ENCODE measurements at places on chromosomes 11 and 22.
A peak's percentile ranks its signal among the peaks of the same experiment; 100 is the strongest.

DNA sequence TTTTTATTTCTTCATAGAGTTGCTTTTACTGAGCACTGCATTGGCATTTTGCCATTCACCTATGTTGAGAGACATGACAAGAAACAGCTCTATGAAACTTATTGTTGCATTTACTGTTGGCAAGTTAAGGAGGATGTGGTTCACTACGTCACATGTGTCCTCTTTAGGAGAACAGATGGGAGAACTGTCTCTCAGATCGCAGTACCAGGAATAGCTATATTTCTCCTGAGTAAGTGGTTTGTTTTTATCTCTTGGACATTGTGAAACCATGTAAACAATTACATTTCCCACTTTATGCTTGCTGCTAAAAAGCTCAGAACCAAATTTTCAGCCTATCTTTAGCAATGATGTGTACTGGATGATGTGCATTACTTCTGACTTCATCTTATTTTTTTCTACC, 34.8 kb upstream of the PSMA1 start:
- no peak for DNase-seq

DNA sequence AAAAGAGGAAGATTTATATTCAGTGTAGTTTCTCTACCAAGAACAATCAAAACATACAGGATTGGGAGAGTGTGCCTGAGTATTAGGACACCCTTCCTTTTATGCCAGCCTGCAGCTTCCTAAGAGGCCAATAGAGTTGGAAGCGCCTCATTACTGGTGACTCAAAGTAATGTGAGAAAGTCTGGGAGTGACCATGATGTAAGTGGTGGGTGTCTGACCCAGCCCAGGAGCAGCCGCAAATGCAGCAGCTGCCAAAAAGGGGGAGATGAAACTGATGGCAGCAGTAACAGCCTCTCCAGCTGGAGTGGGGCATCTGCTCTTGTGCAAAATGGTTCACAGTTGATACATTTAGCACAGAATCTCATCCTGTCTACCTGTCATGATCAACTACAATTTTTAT, 62.0 kb downstream of the ZNF280B start:
- no peak for DNase-seq

GRCh38 chr22:47419239-47419638, 656.8 kb downstream of the TBC1D22A start:
- DNase-seq, result no peak

GRCh38 chr11:36345084-36345511, 49.0 kb downstream of the PRR5L start:
- DNase-seq, result no peak

DNA sequence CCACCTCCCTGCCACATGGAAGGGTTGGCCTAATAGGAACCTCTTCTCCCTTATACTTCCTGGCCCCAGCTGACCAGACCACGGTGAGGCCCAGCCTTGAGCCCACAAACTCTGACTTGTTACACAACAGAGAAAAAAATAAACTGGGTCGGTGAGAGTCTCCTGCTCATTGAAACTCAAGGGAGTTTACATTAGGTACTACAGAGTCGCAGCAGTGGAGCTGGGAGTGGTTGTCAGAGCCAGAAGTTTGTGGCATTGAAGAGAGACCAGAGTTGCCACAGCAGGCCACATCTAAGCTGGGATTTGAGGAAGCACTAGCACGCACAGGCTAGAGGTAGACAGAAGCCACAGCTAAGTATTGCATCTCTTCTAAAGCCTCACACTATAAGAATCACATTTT, 296.2 kb downstream of the DDX10 start:
- DNase-seq, result no peak

GRCh38 chr11:10017911-10018310, 276.1 kb downstream of the SBF2 start:
- no peak for DNase-seq

DNA sequence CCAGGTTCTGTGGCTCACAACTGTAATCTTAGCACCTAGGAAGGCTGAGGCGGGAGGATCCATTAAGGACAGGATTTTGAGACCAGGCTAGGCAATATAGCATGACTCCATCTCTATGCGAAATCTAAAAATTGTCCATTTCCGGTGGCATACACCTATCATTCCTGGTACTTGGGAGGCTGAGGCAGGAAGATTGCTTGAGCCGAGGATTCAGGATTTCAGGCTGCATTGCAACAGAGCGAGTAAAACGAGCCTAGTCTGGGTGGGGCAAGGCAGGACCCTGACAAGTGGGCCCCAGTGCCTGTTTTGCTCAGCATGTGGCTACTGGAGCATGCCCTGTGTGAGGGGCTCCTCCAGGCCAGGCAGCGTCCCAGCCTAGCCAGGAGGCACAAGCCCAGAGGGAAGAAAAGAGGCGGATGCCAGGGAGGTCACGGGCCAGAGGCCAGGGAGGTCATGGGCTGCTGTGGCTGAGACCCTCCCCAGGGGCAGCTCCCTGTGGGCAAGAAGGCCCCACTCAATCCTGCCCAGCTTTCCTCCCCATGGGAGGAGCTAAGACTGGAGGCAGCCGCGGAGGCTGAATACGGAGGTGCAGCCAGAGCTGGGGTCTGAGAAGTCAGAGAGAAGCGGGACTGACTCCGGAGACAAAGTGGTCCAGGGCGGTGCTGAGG, 8.4 kb downstream of the LRRC74B start:
- DNase-seq, result no peak

GRCh38 chr11:3827434-3828186, 13.1 kb downstream of the RHOG start:
- DNase-seq, result peak; percentile 64

DNA sequence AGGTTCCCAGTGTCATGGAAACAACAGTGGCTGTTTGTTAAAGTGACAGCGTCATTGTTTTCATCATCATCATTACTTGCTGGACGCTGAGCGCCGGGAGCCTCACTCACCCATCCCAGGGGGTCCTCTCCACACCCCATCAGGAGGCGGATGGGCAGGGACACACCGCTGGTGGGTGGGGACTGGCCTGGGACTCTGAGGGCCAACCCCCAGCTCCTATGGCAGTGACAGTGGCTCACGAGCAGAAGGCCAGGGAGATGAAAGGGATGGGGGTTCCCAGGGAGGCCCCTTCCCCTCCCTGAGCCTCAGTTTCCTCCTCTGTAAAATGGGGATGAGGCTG, 76.6 kb upstream of the PRR5 start:
- DNase-seq, result no peak

DNA sequence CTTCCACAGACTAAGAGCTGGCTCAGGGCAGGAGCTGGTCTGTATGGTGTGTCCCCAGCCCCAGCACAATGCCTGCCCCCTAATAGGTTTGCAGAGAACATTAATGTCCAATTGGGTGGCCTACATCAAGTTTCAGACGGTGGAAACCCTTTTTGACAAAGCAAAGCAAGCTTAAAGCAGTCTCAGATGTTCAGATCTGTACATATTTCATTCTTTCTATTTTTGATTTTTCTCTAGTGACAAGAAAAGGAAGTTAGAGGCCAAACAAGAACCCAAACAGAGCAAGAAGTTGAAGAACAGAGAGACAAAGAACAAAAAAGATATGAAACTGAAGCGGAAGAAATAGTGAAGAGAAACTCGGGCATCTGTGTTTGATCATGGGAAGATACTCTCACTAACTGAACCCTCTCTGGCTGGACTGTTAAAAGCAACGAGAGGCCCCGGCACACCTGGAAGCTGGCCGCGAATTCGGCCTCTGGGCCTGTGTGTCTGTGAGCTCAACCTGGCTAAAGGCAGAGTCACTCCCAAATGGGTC, 40.5 kb downstream of the NAT10 start:
- DNase-seq, result no peak

DNA sequence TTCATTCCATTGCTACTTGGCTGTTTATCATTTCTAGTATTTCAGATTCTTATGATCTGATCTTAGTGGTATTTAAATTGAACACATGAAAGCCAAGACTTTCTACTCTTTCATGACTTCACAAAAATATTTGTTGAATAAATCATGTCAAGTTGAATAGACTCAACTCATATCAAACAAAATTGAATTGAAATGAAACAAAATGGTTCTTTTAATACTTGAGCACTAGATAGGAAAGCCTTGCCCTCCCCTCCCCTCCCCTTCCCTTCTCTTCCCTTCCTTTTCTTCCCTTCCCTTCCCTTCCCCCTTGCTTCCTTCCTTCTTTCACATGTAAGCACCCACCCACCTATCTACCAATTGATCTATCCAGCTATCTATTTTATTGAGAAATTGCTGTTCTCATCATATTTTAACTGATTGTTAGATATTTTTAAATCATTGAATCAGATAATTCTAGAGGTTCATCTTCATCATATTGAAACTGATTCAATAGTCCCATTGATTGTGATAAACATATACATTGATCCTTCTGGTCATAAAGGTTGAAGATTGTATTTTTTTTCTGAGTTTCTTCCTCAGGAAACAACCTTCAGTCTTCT, 2015.9 kb downstream of the LRRC4C start:
- DNase-seq, result no peak

DNA sequence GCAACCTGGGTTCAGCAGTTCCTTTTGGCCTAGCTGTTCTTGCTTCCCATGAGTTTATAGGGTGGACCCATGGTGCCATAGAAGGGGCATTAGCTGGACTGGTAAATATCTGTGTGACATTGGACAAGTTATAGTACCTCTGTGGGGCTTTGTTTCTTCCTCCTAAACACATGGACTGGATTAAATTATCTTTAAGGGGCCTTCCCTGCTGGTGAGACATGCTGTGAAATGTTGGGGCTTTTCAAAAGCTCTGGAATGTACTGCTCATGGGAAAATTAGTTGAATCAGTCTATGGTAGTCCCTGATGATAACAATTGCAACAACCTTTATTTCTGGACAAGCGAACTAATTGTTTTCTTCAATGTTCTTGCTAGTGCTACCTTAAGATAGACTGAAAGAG, 276.2 kb downstream of the BLID start:
- no peak for DNase-seq

GRCh38 chr22:39731481-39731880, 160.9 kb downstream of the CACNA1I start:
- DNase-seq, result no peak

DNA sequence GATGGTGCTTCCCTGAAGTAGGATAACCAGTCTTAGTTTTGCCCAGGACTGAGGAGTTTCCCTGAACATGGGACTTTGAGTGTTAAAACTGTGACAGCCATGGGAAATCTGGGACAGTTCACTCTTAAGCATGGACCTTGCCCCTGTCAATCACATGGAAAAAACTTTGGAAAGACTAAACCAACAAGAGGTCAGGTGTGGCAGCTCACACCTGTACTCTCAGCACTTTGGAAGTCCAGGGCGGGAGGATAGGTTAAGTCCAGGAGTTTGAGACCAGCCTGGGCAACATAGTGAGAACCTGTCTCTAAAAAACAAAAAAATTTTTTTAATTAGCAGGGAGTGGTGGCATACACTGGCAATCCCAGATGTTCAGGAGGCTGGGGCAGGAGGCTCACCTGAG, 3.3 kb upstream of the AMBRA1 start:
- DNase-seq, result no peak

DNA sequence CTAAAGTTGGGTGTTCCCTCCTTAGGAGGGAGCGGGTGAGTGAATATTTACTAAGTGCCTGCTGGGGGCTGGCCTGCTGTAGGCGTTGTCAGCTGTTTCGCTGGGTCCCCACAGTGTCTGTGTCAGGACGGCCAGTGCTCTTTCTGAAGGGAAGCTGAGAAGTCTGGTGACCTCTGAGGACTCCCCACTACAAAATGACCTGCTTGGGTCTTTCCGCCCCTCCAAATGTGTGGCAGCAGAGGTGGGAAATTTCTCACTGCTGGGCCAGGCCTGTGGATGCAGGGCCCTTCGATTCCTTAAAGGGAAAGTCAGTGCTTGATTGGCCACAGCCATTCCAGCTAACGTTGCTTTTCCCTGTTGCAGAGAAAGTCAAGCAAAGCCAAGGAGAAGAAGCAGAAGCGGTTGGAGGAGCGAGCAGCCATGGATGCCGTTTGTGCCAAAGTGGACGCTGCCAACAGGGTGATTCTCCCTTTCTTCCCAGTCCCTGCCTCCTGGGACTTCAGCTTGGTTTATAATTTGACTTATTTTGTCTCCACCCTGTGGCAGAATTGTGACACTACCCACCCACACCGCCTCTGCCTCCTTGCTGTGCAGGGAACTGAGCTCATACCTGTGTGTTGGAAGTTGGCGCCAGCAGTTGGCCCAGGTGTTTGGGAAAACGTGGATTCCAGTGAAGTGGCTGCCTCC, 6.8 kb downstream of the NAA40 start:
- DNase-seq, result peak; percentile 65

DNA sequence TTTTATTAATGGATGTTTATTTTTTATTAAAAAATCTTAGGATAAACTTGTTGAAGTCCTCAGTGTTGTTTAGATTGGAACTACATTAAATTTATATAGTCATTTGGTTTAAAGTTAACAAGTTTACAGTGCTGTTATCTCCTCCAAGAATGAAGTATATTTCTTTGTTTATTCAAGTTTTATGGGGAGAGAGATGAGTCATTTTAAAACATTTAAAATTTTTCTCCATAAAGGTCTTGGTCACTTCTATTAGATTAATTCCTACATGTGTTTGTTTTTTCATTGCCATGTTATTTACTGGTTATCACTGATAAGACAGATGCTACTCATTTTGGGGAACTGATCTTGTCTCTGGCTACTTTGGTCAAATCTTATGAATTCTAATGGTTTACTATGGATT, 429.6 kb downstream of the METTL15 start:
- no peak for DNase-seq

DNA sequence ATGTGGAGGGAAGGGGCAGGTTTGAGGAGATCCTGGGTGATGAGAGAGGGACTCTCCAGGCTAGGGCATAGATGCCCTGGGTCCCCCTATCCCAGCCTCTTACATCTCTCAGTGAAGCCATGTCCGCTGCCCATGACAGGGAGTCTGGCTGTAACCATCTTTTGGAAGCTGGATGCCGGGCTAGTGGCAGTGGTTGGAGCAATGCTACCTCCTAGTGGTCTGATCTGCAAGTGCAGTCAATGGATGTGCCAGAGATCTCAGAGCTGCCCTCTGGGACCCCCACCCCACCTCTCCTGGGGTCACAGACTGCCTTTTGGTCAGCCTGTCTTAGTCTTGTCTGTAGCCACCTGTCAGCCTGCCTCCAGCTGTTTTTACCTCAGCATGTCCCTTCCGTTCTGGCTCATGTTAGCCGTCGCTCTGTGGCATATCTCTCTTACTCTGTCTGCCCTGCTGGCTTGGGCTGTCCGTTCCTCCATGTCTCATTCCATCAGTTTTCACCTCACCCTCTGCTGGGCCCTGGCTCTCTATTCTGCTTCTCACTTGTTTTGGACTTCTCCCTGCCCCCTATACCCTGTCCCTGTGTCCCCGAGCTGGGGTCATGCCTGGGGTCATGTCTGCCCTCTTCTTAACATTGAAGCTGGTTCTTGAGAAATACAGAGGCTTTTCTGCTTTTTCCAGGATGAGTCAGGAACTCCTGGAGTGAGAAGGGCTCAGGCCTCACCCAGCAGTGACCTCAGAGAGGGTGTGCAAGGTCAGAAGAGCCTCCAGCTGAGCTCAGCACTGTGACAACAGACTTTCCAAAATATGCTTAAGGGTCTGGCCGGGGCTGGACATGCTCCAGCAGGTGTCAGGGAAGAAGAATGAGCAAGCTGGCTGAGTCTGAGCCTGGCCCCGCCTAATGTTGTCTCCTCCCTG, 52.0 kb upstream of the THY1 start:
- DNase-seq, result no peak

GRCh38 chr22:30717952-30718351, 23.3 kb downstream of the OSBP2 start:
- DNase-seq, result no peak

Data from upper lobe of left lung (tissue), 6 donors.